ENCODE measurements at places on chromosomes 11 and 22.
A peak's percentile ranks its signal among the peaks of the same experiment; 100 is the strongest.

- no peak for DNase-seq
Observed at GRCh38 chr11:10916665-10917064, 58.8 kb upstream of the ZBED5 start.

- DNase-seq: peak; percentile 77
Observed at GRCh38 chr11:131674051-131674755, 303.8 kb downstream of the NTM start.

- DNase-seq: peak; percentile 50
Observed at GRCh38 chr11:107590460-107591377, at the start of gene ELMOD1. Gene ELMOD1 (plus strand): TSS chr11:107591147. CDS start chr11:107618190, 27,043 bp downstream.

- no peak for DNase-seq
Observed at GRCh38 chr22:20995329-20996030, 6.4 kb downstream of the THAP7 start.

- no peak for DNase-seq
Observed at GRCh38 chr11:8694137-8694536, 11.5 kb downstream of the RPL27A start.

DNA sequence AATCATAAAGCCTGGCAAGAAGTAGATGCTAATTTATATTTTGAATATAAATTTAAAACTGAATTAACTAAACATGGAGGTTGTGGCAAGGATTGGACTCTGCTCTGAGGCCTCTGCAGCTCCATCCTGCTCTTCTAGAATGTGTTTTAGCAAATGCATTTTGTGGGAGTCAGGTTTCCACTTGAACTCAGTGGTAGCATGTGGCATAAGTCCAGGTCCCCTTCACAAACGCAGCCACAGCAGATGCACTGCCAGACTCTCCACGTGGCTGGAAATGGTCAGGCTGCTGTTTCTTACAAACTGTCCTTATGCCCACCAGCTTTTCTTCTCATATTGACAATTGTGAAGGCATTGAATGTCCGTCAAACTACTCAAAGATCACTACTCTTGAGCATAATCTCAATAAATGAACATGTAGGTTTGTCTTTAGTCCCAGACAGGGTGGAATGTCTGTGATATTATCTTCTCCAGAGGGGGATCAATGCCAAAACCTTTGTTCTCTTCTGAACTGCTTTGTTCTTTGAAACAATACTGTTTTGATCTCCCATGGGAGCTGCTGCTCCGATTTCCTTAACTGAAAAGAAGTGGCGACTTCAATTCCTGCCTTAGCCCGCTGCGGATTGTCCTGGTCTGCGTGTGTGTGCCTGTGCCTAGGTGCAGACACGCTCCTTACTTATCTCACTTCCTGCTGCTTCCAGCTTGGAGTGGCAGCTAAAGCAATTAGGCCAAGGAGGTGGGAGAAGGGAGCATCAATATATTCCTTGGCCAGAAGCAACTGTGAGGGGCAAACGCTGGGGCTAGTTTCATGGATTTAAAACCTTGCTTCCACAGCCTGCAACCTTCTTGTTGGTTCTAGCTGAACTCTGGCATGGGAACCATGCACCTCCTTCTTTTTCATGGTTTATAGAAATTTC, 24.2 kb downstream of the EIF4G2 start:
- DNase-seq: no peak

DNA sequence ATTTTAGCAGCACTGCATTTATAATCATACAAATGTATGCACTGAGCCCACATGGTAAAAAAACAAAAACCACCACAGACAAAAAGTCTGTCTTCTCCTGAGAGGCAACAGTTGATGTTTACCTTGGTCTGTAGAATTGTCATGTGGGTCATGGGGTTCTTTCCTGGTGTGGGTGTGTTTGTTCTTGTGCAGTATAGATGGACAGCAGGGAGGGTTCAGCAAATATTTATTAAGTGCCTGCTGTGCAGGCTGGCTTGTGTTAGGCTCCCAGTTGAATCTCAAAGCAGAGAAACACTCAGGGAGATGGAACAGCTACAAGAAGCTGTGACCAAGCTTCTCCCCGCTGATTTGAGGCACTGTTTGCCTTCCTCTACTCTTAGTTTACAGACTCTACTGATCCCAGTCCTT, 82.2 kb downstream of the PISD start:
- no peak for DNase-seq

GRCh38 chr11:45655347-45655756, 10.1 kb downstream of the CHST1 start:
- peak; percentile 75 for DNase-seq

- peak; percentile 23 for DNase-seq
Observed at GRCh38 chr11:69230856-69231425, 63.0 kb upstream of the MYEOV start.

DNA sequence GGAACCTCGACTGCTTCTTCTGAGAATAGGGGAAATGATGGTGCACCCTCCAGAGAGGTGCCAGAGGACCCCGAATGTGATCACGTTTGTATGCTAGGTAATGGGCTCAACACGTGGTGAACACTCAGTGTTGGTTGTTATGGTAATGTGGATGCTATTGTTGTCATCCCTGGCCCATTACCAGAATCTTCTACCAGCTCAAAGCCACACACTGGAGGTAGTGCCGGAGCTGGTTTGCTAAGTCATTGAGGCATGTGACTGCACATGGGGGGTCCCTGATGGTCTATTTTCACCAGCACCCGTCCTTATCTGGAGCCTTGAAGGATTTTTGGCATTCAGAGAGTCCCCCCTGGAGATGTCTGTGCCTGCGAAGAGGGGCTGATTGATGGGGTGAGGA, 119.1 kb upstream of the CD82 start:
- no peak for DNase-seq

GRCh38 chr11:17861036-17861755, 126.6 kb downstream of the KCNC1 start:
- no peak for DNase-seq

GRCh38 chr22:47001288-47001687, 238.8 kb downstream of the TBC1D22A start:
- DNase-seq: no peak

DNA sequence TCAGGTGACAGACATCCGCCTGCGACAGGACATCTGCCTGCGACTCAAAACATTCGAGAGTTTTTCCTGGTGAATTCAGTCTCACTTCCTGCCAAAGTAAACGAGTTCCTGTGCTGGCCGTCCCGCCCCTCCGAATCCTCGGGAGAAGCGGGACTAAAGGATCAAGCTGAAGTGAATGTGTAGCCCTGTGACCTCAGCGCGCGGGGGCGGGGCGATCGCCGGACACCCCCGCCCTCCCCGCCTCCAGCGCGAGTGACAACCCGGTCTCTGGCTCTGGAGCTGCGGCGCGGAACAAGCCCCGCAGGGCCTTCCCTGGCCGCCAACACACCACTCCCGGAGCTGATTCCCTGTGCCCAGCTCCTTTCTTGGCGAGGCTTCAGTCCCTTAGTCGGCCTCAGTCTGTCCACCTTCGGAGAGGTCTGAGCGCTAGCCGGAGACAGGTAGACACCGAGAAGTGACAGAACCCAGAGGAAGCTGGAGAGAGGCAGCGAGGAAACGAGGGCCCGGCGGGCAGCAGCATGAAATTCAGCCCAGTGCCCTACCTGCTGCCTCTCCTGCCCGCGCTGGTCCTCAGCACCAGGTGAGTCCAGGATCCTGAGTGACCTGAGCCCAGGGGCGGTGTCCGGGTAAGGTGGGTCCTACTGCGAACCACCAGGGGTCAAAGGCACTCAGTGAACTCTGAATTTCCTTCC, 766.4 kb upstream of the LUZP2 start:
- DNase-seq: no peak

DNA sequence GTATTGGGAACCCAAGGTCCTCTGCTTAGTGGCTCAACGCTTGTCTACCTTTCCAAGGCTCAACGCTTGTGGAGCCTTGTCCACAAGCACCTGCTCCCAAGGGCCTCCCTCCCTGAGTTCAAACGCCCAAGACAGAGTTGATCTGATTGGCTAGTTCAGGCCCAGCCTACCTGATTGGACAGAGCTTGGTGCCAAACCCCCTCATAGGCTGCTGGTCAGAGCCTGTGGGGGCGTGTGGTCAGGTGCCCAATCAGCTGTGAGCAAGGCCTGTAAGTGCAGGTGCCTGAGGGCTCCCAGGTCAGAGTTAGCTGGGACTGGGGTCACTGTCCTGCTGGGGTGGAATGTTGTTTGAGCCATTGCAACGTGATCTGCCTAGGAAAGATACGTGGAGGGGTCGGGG, 16.9 kb upstream of the TMPRSS6 start:
- no peak for DNase-seq

DNA sequence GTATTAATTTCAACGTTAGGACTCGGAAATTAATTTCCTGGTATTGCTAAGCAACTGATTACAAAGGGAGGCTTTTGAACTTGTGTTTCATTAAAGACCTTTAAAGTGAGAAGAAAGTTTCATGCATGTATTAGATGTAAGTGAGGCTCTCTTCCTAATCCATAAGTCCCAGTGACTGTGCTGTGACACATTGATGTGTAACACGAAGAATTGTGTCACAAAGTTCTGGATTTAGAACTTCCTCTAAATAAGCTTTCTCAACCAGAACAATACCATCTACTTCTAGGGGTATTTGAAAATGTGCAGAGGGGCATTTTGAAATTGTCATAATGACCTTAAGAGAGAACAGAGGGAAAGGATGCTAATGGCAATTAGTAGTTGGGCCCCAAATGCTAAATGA, 14.4 kb downstream of the DCUN1D5 start:
- DNase-seq: no peak

GRCh38 chr11:17277024-17277584, 565 bp downstream of the NUCB2 start:
- DNase-seq: peak; percentile 44

GRCh38 chr22:29190051-29190450, 15.6 kb upstream of the EMID1 start:
- DNase-seq: no peak

DNA sequence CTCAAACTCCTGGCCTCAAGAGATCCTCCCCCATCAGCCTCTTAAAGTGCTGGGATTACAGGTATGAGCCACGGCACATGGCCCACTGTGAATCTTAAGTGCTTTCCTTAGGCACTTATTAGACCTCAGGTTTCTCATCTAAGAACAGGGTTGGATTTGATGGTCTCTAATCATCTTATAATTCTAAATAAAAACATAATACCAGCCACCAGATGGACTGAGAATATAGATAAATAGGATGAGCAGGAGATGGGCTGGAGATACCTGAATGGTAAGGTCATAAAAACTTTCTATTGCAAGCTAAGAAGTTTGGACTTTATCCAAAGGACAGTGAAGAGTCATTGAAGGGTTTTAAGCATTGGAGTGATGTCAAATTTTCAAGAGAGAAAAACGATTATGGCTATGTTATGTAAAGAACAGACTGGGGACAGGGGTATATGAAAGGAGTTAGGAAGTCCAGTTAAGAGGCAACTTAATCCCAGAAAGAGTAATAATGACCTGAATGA, 85.2 kb downstream of the RELT start:
- DNase-seq: no peak

DNA sequence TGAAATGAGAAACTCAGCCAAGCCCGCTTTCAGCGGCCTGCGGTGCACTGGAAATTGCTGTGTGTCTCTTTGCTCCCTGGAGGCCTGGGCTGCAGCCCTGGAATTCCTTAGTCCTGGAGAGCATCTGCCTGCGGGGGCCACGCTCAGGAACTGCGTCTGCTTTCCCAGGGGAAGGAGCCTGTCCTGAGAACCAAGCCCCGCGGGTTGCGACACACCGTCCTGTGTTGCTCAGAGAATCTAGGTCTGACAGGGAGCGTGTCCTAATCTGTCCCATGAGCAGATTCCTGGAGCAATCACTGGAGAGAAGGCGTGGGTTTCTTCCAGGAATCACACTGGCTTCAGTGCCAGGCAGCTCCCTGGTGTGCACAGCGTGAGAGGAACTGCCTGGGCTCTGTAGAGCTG, 708.1 kb downstream of the BRD1 start:
- no peak for DNase-seq

- DNase-seq: no peak
Observed at GRCh38 chr22:35046744-35047462, 19.1 kb upstream of the ISX start.

GRCh38 chr22:30044369-30044768, 35.9 kb upstream of the HORMAD2 start:
- DNase-seq: peak; percentile 57

GRCh38 chr22:41500303-41500702, 31.4 kb downstream of the ACO2 start:
- no peak for DNase-seq

DNA sequence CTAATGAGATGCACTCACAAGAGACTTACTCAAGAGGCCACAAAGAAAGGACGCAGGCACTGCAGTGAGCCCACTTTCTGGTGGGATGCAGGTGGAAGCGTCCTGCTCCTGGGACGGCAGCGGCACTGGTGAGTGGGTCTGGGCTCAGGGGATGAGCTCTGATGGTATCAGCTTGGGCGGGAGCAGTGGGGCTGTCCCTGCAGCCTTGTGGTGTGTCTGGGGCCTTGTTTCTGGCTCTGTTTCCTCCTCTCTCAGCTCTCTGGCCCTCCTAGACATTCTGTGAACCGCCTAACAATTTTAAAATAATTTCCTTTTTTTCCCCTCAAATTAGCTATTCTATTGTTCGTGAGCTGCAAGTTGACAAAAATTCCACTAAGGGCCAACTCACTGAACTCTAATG, 8.8 kb upstream of the ST14 start:
- no peak for DNase-seq

- no peak for DNase-seq
Observed at GRCh38 chr11:60127311-60127811, 38.9 kb downstream of the MS4A2 start.

DNA sequence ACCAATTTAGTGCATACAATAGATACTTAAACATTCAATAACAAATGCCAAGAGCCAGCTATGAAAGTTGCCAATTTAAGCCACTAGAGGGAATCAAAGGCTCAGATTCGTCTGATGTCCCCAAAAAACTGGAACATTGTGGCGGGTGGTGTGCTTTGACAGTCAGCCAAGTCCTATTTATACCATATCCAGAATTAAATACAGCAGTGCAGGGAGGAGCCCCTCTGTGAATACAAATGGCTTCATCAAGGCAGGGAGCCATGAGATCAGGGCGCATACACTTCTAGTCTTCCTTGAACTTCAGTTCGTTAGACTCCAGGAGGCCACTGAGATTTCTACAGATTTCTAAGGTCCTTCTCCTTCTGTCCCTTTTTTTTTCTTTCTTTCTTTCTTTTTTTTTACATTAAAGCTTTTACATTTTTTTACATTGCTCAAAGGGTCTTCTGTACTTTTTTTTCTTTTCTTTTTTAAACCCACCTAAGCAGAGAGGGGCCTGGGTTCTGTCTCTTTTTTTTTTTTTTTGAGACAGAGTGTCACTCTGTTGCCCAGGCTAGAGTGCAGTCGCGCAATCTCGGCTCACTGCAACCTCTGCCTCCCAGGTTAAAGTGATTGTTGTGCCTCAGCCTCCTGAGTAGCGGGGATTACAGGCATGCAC, 41.5 kb upstream of the HSPA8 start:
- peak; percentile 67 for DNase-seq

Measured in ureter (tissue), 1 donor.